ENCODE measurements at places on chromosomes 3 and 15.

GRCh38 chr3:43442872-43443395 is 156.6 kb downstream of the SNRK start:
- no peak for DNase-seq

DNA sequence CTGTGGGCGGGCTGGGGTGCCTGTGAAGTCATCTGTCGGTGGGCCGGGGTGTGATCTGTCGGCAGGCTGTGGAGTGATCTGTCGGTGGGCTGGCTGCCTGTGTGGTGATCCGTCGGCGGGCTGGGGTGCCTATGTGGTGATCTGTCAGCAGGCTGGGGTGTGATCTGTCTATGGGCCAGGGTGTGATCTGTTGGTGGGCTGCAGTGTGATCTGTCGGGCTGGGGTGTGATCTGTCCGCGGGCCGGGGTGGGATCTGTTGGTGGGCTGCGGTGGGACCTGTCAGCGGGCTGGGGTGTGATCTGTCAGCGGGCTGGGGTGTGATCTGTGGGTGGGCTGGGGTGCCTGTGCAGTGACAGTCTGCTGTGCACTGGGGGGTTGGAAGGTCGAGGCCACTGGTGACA is 204.5 kb downstream of the XXYLT1 start:
- no peak for DNase-seq

DNA sequence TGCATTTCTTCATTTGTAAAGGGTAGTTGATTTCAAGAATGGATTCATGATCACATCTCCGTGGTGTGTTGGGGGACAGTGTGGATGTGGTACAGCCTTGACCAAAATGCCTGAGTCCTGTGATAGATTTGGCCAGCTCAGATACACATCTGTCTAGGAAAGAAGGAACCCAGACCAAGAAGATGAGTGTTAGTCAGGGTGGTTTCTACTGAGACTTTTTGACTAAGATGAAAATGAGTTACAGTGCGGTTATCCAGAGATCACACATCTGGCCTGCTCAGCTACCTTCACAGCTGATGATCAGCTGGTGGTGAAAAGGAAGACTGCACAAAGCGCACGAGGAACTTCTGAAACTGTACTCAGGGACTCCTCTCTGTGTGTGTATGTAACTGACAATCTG is 68.0 kb downstream of the FNDC3B start:
- peak; percentile 27 for DNase-seq

- peak; percentile 94 for DNase-seq
Observed at GRCh38 chr3:58041826-58042324, 33.7 kb downstream of the FLNB start.

- no peak for DNase-seq
Observed at GRCh38 chr15:76335307-76336253, 993 bp upstream of the ISL2 start.

DNA sequence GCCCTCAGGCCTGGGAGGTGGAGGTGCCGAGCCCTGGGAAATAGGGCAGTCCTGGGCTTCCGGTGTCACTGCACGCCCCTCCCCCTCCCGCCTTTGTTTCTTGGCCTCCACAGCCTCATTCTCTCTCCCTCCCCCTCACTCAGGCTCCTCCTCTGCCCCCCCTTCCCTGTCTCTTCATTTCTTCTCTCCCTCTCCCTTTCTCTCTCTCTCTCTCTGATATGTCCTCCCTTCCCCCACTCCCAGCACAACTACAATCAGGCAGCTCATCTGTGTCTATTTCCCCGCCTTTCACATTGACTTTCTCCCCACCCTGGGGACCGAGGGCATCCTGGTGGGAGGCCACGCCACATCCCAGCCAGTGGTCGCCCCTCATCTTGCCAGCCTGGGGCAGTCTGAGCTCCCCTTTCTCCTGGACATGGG is 40.2 kb downstream of the IDH2 start:
- peak; percentile 47 for DNase-seq

GRCh38 chr15:29382862-29383261 is 113.2 kb upstream of the NSMCE3 start:
- no peak for DNase-seq

- no peak for DNase-seq
Observed at GRCh38 chr3:140097874-140098635, 163.1 kb downstream of the CLSTN2 start.

DNA sequence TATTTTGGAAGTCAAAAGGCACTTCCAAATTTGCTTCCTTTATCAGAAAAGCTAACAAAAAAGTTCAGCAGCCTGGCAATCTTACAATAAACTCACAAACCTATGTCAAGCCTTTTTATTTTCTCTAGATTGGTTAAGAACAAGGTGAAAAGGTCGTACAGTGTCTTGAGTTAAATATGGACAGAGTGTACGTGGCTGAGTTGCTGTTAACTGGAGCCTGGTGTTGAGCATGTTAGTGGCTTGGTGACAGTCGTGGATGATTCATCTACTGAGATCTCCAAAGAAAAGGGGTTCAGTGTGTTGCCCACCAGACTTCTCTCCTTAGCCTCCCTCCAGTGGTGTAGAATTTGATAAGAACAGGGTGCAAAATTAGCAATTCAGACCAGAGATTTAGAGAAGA is 89.7 kb downstream of the SSR3 start:
- no peak for DNase-seq

DNA sequence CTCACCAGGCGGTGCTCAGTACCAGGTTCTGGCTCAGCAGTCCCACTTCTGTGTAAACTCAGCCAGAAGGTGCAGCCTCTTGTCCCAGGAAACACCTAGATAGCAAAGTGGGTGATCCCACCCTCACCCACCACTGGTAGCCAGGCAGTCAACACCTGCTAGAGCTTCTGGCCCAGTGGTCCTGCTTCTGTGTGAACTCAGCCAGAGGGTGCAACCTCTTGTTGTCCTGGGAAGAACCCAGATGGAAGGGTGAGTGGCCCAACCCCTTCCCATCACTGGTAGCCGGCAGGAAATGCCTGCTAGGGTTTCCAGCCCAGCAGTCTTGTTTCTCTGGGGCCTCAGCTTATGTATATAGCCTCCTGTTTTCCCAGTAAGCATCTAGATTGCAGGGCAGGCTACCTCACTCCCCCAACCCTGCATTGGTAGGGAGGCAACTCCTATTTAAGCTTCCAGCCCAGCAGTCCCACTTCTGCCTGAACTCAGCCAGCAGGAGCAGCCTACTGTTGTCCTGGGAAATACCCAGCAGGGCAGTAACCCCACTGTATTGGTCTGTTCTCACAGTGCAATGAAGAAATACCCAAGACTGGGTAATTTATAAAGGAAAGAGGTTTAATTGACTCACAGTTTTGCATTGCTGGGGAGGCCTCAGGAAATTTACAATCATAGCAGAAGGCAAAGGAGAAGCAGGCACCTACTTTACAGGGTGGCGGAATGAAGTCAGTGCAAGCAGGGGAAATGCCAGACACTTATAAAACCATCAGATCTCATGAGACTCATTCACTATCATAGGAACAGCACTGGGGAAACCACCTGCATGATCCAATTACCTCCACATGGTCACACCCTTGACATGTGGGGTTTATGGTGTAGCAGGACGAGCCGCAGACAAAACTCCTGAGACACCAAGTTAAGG is 110.6 kb downstream of the DTWD1 start:
- DNase-seq = no peak

GRCh38 chr3:85760342-85760741 is 801.6 kb downstream of the CADM2 start:
- DNase-seq = no peak

DNA sequence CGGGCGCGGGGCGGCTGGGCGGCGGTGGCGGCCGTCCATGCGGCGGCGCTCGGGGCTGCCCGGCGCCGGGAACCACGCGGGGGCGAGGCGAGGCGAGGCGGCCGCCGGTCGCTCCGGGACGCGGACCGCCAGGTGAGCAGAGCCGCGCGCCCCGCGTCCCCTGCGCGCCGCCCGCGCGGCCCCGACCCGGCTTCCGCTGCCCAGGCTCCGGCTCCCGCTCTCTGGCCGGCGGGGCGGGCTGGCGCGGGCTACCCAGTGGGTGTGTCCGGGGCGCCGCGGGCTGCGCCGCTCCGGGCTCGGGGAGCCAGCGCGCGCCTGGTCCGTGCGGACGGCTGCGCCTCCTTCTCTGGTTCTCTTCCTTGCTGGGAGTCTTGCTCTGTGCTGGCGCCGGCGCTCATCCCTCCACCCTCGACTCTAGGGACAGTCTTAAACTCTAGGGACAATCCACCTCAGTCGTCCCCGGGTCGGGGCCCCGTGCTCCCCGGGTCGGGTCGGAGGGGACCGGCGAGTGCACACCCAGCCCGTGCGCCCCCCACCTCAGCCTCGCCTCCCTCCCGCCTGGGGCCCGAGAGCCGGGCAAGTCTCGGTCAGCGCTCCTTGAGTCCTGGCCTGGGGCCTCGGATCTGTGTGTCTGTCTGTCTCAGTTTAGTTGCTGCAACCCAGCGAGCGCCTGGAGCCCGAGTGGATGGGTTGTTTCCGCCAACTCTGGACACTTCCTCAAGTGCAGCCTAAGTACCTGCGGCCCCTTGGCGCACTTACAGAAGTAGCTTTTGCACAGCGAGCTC is 488 bp downstream of the THSD4 start:
- peak; percentile 41 for DNase-seq

DNA sequence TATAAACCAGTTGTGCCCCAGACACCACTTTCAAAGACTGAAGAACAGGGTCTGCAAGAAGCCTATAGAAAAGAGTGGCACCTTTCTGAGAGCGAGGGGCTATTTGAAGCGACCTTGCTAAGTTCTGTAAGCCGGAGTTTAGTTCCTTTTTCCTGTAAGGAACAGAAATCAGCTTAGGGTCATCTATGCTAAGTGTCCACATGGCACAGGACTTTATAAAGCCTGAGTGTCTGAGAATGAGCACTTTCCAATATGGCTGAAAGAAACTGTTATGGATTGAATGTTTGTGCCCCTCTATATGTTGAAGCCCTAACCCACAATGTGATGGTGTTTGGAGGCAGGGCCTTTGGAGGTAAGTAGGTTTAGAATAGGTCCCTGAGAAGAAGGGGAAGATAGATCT is 4.0 kb upstream of the A4GNT start:
- DNase-seq = no peak

- no peak for DNase-seq
Observed at GRCh38 chr15:49748791-49749190, 127.9 kb downstream of the DTWD1 start.

GRCh38 chr3:171349392-171349791 is 110.8 kb downstream of the TNIK start:
- peak; percentile 42 for DNase-seq

DNA sequence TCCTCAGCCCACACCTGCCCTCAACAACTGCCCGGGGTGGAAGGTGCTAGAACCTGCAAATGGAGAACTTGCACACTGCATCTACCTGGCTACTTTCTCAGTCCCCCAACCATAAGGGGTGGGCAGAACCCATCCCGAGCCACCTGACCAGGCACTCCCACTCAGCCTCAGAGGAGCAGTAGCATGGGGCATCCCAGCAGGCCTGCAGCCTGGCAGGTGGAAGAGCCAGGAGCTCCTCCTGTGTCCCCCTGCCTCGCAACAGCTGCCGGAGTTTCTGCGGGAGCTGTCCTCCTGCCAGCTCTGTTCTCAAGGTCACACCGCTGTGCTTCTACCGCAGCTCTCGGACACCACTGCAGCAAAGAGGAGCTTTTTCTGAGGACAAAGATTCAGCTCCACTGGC is 27.5 kb downstream of the RAB6B start:
- no peak for DNase-seq

DNA sequence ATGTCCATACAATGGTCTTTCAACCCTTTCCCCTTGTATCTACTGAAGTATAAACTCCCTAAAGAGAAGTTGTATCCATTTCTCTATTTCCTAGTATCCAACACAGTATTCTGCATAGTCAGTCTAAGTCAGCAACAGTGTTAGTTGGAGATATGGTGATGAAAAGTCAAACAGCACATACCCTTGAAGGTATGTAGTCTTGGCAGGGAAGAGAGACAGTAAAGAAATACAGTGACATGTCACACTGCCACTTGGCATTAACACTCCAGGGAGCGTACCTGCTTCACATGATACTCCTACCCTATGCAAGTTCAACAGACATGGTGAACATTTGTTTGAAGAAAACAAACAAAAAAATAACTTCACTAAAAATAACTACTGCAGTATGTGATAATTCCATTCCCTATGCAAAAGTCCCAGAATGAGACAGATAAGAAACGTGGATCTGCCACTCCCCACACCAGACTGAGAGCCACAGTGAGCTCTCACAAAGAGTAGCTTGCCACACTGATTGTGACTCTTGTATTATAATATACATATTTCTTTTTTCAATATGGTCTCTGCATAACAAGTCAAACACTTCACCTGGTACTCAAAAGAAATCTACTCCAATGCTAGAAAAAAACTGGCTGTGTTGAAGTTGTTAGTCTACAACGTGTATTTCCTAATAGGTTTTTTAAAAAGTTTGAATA is 5.9 kb downstream of the PDCD10 start:
- no peak for DNase-seq

GRCh38 chr3:132421832-132422231 is 4.5 kb downstream of the DNAJC13 start:
- DNase-seq = peak; percentile 75

- DNase-seq = no peak
Observed at GRCh38 chr3:14685179-14685578, 10.2 kb downstream of the C3orf20 start.

GRCh38 chr15:64017082-64017588 is 29.1 kb downstream of the DAPK2 start:
- peak; percentile 55 for DNase-seq

GRCh38 chr15:73052653-73053397 is 562 bp downstream of the NEO1 start:
- peak; percentile 52 for DNase-seq

GRCh38 chr3:20576228-20576627 is 390.2 kb upstream of the SGO1 start:
- no peak for DNase-seq

- no peak for DNase-seq
Observed at GRCh38 chr15:51092480-51093040, 2.1 kb downstream of the TNFAIP8L3 start.

DNA sequence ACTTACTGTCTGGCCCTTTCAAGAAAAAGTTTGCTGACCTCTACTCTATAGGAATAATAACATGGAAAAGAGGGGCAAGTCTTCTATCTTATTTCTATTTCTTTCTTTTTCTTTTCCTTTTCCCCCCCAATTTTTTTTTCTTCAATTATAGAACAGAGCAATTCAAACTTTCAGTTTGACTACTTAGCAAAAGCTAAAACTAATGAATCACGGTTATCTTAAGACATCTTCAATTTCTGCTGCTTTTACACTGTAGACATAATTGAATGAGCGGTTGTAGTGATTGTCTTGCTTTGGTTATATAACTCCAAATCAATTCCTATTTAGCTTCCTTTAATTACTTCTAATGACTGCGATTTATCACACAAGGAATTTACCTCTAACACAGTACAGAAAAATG is 74.3 kb upstream of the P2RY1 start:
- no peak for DNase-seq

GRCh38 chr3:189363590-189364255 is 192.0 kb downstream of the TPRG1 start:
- DNase-seq = peak; percentile 29

GRCh38 chr3:12470111-12470510 is 14.2 kb upstream of the TSEN2 start:
- peak; percentile 62 for DNase-seq

GRCh38 chr3:111999484-112000324 is 982 bp downstream of the TAGLN3 start:
- no peak for DNase-seq

GRCh38 chr3:13634615-13635014 is 85.7 kb downstream of the FBLN2 start:
- no peak for DNase-seq

- no peak for DNase-seq
Observed at GRCh38 chr3:139109271-139109670, 64.6 kb upstream of the PRR23C start.
